ENCODE measurements at places on chromosomes 4 and X.
A peak's percentile ranks its signal among the peaks of the same experiment; 100 is the strongest.

DNA sequence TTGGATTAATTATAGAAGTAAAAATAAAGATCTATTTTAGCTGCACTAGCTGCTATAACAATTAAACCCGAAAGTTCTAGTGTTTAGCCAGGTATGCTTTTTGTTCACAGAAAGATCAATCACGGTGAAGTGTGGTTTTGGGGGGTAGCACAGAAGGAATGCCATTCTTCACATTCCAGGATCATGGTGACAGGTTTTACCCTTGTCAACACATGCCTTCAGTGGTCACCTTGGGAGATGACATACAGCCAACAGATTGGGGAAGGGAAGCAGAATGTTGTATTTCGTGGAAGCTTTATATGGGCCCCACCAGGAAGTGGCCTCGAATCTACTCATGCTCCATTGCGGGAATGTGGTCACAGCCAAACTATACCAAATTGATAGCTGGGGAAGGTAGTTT, 753.6 kb downstream of the RAPGEF2 start:
- DNase-seq: no peak

- DNase-seq: no peak
These were observed 168.3 kb upstream of the FAT1 start for GRCh38 chr4:186891859-186892486.

- DNase-seq: no peak
These were observed 140.3 kb downstream of the AR start for GRCh38 chrX:67684136-67684535.

- DNase-seq: no peak
These were observed 316.7 kb downstream of the ARHGAP10 start for GRCh38 chr4:148048598-148048997.

- DNase-seq: no peak
These were observed 2253.2 kb upstream of the TENM3 start for GRCh38 chr4:179989975-179990374.

- no peak for DNase-seq
These were observed 72.7 kb downstream of the FRMPD4 start for GRCh38 chrX:12210971-12211370.

DNA sequence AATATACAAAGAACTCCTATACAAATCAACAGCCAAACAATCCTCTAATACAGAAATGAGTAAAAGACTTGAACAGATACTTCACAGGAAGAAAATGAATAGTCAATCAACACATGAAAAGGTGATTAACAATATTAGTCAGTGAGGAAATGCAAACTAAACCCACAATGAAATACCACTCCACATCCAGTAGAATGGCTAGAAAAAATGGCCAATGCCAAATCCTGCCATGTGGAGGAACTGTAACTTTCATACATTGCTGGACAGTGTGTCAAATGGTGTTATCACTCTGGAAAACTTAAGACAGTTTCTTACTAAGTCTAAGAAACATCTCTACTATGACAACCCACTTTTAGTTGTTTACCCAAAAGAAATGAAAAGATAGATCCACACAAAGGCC, 59.5 kb downstream of the NSG1 start:
- DNase-seq: no peak

DNA sequence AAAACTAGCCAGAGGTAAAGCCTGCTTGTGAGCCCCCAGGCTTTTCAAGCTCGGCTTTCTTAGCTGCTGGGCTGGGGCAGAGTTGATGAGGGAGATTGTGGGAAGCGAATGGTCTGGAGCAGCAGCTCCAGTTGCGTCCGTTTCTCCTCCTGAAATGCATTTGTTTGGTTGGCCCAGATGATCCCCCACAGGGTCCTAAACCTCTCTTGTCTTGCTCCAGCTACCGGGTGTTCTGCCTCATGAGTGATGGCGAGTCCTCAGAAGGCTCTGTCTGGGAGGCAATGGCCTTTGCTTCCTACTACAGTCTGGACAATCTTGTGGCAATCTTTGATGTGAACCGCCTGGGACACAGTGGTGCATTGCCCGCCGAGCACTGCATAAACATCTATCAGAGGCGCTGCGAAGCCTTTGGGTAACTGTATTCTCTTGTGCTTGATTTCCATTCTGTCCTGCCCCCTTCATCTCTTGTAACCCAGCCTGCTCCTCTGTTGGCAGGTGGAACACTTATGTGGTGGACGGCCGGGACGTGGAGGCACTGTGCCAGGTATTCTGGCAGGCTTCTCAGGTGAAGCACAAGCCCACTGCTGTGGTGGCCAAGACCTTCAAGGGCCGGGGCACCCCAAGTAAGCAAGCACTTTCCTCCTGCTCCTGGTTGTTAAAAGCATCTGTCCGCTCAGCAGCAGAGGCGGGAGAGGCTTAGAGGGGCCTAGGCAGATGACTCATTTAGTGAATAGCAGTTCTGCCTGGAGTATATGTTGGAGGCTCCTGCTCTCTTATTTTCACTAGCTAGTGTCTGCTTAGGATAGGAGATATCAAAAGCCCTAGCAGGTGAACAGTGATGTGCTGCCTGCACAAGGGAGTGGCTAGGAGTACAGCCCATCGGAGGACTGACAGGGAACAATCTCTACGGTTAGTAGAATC, 15.3 kb downstream of the TKTL1 start:
- DNase-seq: no peak

DNA sequence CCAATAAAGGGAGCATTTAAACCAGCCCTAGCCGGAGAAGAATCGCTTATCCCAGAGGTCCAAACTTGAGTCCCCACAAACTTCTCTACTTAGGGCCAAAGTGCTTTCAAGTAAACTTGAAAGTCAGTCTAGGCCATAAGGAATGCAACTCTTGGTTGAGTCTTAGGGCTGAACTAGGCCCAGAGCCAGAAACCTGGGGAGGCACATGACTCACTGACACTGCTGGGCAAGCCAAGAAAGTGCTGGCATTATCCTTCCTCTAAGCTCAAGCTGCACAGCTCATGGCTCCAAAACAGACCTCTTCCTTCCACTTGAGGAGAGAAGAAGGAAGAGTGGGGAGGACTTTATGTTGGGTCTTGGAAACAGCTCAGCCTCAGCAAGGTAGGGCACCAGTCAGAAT, 1257.3 kb upstream of the DIAPH2 start:
- DNase-seq: no peak

GRCh38 chr4:78634011-78634664, 82.6 kb downstream of the ANXA3 start:
- no peak for DNase-seq

- no peak for DNase-seq
These were observed 3.4 kb upstream of the SCD5 start for GRCh38 chr4:82801910-82802521.

DNA sequence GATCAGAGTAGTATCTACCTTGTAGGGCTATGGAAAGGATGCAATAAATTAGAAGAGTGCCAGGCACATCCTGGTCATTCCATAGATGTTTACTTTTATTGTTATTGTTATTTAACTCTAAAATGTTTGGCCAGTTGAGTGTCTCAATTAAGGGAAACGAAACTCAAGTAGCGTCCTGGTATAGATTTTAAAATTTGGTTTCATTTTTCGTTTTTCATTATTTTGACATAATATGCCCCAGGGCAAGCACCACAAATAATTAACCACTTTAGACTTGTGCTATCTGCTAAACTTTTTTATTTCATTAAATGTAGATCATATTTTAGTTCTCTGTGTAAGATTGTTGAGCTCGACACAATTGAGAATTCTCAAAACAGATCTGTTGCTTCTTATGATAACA, 179.7 kb upstream of the PRPS2 start:
- no peak for DNase-seq

GRCh38 chrX:7074148-7074907, 73.2 kb upstream of the STS start:
- no peak for DNase-seq

GRCh38 chr4:165476214-165477098, 97.6 kb downstream of the CPE start:
- DNase-seq: no peak

- no peak for DNase-seq
These were observed 958 bp upstream of the UGT2B7 start for GRCh38 chr4:69095301-69095731.

DNA sequence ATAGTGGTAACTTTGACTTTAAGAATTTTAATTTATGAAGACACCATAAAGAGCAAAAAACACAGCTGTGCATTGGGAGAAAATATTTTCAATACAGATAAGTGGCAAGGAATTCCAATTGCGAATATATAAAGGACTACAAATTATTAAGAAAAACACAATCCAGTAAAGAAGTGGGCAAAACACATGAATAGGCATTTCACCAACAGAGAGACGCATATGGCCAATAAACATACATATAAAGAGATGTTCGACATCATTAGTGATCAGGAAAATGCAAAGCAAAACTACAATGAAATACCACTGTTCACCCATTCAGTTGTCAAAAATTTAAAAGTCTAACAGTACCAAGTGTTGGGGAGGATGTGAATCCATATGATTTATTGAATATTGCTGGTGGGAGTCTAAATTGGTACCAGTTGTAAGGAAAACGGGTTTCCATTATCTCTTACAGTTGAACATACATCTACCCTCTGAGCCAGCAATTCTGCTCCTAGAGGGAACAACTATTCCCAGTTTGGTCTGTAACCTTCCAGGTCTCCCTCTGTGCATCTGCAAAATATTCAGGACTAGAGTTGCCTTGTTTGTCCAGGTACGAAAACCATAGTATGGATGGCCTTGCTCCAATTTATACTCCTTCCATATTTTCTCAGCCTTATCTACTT, 1.7 kb upstream of the MPP1 start:
- DNase-seq: no peak

- no peak for DNase-seq
These were observed 118.0 kb upstream of the WDFY3 start for GRCh38 chr4:85084371-85085094.

- DNase-seq: no peak
These were observed 190.6 kb downstream of the FRAS1 start for GRCh38 chr4:78247536-78248285.

- no peak for DNase-seq
These were observed 29.8 kb downstream of the IQCM start for GRCh38 chr4:149785696-149786431.

GRCh38 chr4:139933541-139933940, 220.4 kb downstream of the MAML3 start:
- DNase-seq: no peak

DNA sequence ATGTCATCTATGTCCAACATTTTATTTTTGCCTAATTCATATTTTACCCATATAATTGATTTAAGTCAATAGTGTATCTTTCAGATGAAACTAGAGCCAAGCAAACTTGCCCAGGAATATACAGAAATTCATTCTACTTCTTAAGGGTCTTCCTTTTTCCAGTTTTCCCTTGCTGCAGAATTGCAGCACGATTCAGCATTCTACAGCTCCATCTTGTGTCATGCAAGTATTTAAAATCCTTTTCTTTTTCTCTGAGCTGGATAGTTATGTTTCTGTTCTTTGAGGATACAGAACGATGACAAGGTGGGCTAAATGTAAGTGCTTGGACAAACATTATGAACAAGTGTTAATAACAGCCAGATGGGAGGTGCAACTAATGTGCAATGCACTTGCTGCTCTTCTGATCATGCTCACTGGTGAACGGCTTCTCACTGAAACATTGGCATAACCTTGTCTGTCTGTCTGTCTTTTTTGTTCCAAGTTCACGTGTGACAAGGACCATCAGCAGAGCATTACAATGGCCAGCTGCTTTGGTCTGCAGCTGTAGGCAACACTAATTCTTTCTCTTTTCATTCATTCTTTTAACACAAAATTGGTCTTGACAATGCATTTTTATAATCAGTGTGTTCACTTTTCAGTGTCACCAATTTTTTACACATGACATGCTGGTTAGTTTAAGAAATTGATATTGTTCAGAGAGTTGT, 1821.7 kb downstream of the ARAP2 start:
- no peak for DNase-seq

DNA sequence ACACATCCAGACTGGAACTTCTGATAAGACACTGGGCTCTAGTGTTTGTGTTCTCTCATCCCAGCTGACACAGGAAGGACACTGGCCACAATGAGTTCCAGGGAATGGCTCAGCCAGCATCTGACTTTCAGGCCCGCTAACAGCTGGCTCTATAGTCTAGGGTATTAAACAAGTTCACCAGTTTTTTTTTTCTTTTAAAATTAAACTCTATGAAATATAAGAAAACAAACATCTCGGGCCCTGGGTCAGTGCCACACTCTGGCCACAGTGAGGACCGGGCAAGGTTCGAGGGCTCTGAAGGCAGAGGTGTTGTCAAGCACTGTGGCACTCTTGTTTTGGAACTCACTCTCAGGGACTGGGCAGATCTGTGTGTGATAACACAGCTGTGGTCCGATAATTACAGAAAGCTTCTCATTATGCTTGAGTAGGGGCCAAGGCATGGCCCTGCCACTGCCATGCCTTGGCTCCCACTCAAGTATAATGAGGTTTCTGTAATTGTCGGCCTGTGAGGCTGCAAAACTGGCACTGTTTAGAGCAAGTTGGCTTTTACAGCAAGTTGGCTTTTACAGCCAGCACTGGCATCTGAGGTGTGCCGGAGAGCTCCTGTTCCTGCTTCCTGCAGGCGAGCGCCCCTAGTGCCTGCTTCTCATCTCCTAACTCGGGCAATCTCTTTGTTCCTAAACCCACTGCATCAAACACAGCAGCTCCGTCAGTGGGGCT, 62.8 kb downstream of the PPP1R2C start:
- DNase-seq: peak; percentile 32

DNA sequence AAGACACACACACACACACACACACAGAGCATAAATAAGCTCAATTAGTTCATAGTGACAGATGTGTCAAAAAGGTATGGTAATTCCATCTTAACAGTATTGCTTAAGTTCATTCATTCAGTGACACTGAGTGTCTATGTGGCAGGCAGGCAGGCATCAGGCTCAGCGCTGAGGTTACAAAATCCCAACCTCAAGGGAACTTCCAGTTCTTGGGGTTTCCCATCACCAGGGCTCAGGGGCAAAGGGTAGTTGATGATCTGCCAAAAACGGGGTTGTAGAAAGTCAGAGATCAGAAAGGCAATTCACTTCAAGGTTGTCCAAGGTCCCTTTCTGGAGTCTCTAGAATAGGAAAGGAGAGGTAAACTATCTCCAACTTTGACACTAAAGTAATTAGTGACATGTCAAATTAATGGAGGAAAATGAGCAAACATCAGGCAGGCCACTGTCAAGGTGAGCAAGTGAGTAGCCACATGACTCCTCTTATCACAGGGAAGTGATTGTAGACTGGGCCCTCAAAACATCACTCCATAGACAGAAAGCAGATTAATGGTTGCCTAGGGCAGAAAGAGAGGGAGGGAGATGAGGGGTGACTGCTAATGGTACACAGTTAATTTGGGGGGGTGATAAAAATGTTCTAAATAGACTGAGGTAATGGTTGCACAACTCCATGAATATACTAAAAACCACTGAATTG, 41.8 kb downstream of the GPC4 start:
- DNase-seq: no peak

DNA sequence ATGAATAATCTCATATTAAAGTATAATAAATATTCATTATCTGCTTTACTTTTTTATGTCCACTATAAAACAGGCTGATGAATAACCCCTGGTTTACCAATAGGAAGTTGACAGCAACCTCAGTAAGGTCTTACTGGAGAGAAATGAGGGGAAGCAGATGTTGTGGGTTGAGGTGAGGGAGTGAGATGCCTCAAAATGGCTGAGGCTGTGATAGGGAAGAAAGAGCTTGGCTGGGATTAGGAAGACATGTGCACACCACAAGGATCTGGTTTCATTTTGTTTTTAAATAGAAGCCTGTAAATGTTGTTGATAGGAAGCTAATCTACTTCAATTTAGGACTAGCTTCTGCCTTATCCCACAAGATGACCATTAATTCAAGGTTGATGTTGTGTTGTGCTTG, 14.4 kb upstream of the CYBB start:
- no peak for DNase-seq

GRCh38 chrX:41877167-41877566, 46.2 kb downstream of the CASK start:
- no peak for DNase-seq
